IMR-90 (cell line): ENCODE measurements at places on chromosomes 5 and 9. TPM values are rescaled to one million over a fixed set of nuclear protein-coding genes. Genes with fewer than 3 reads are reported as not detected.

DNA sequence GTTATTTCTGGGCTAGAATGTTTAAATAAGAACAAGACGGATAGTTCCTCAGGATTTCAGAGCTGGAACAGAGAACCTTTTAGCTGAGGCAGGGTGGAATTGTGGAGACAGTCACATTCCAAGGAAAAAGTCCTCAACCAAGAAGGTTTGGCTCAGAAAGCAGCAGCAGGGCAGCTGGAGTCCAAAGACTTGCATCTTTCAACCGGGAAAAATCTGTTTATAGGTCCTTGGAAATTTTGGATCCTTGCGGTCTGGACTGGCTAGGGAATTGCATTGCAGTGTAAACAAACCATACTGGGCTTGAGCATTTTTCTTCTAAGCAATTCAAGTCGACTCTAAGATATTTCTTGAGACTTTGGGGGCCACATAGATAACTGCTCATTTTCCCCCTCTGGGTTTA, 40.8 kb upstream of the HMHB1 start:
- no peaks in the 10 kb centered on the region for H3K36me3 ChIP-seq
- H3K27me3 ChIP-seq: no peaks in the 10 kb centered on the region
- H3K4me3 ChIP-seq: no peak overlapping the region
- peaks cover 9% of the 10 kb centered on the region for H3K4me1 ChIP-seq

DNA sequence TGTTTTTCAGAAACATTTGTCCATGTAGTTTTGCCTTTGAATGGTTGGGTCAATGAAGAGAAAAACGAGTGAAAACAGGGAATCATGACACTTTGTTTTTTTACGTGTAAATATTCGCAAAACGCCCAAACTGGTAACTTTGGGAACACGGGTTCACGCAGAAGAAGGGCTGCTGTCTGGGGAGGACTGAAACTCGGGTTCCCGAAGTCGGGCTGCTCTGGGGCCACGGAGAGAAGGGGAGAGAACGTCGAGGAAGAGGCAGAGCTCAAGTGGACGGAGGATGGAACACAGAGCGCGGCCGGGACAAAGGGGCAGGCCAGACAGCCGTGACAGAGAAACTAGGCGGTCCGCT, 478 bp upstream of the SETD9 start:
- peak overlapping the region; percentile 79 for H3K27ac ChIP-seq
- DNase-seq: no peak
- peak overlapping the region; percentile 91 for H3K4me3 ChIP-seq
- no peaks in the 10 kb centered on the region for H3K36me3 ChIP-seq
- no peaks in the 10 kb centered on the region for H3K27me3 ChIP-seq

DNA sequence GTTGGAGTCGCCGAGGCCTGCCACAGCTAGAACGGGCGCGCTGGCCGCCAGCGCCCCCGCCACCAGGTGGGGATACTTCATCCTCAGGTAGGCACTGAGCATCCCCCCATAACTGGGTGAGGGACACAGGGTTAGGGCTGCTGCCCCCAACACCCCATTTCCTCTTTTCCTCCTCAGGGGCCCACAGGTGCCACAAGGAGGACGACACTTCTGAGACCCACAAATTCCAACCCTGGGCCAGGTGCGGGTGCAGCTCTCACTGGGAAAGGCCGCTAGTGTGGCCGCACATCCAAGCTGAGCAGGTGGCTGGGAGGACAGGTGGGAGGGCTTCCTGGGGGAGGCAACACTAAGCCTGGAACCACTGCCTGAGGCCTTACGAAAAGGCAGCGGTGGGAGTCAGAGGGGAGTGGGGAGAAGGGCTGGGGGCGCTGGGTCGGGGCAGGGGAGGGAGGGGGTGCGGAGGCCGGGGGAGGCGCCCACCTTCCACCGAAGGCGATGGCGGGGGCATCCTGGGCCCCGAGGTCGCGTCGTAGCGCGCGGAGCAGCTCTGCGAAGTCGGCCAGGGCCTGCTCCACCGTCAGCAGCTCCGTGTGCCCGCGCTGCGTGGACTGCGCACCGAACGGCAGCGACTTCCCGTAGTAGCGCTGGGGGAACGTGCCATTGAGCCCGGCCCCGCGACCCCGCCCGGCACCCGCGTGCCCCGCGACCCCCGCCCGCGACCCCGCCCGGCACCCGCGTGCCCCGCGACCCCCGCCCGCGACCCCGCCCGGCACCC, 961 bp downstream of the DPP7 start:
- no peak overlapping the region; the same call in 1 of the 2 replicates for H3K27ac ChIP-seq
- H3K36me3 ChIP-seq: peaks cover 33% of the 10 kb centered on the region
- peaks cover 6% of the 10 kb centered on the region for H3K4me1 ChIP-seq
- no peaks in the 10 kb centered on the region for H3K27me3 ChIP-seq
- no peak for DNase-seq
- peak overlapping the region; percentile 48 for H3K4me3 ChIP-seq

- peaks cover 44% of the 10 kb centered on the region for H3K4me1 ChIP-seq
- no peaks in the 10 kb centered on the region for H3K27me3 ChIP-seq
- no peak overlapping the region for H3K4me3 ChIP-seq
- no peak overlapping the region for H3K27ac ChIP-seq
- DNase-seq: no peak
- H3K36me3 ChIP-seq: peaks cover 33% of the 10 kb centered on the region
Observed at GRCh38 chr9:95028853-95029219, 288.7 kb downstream of the FANCC start.

- no peaks in the 10 kb centered on the region for H3K36me3 ChIP-seq
- H3K4me1 ChIP-seq: peaks cover 13% of the 10 kb centered on the region
Observed at GRCh38 chr5:142722146-142722545, 36.3 kb upstream of the FGF1 start.

- H3K4me3 ChIP-seq: no peak overlapping the region
- H3K4me1 ChIP-seq: peaks cover 2% of the 10 kb centered on the region; the same call in 1 of the 2 replicates
- peaks cover 37% of the 10 kb centered on the region for H3K27me3 ChIP-seq
- no peaks in the 10 kb centered on the region for H3K36me3 ChIP-seq
- H3K27ac ChIP-seq: no peak overlapping the region
- DNase-seq: no peak
Observed at GRCh38 chr5:172533399-172534228, 79.3 kb upstream of the SH3PXD2B start.

DNA sequence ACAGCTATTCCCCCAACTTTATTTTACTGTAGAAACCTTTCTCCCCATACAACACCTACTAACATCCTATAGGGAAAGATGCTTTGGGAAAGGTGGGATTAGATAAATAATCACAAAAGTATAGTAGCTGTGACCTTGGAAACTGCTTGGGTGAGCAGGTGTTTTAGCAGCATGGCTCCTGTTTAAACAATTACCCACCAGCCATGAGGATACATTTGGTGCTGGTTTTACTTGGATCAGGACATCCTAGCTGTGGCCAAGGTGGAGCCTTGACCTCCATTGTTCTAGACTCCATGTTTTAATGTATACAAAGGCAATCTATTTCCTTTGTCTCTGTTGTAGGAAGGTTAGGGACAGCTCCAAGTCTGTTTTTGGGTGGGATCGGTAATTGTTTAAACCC, 56.8 kb upstream of the ALDH1B1 start:
- no peak overlapping the region for H3K27ac ChIP-seq
- peaks cover 39% of the 10 kb centered on the region for H3K27me3 ChIP-seq
- peaks cover 5% of the 10 kb centered on the region; the same call in 1 of the 2 replicates for H3K4me1 ChIP-seq
- H3K36me3 ChIP-seq: no peaks in the 10 kb centered on the region

GRCh38 chr5:175003531-175003930, 279.1 kb downstream of the MSX2 start:
- H3K27me3 ChIP-seq: no peaks in the 10 kb centered on the region
- DNase-seq: no peak
- no peaks in the 10 kb centered on the region for H3K4me1 ChIP-seq
- H3K36me3 ChIP-seq: no peaks in the 10 kb centered on the region
- H3K27ac ChIP-seq: no peak overlapping the region

DNA sequence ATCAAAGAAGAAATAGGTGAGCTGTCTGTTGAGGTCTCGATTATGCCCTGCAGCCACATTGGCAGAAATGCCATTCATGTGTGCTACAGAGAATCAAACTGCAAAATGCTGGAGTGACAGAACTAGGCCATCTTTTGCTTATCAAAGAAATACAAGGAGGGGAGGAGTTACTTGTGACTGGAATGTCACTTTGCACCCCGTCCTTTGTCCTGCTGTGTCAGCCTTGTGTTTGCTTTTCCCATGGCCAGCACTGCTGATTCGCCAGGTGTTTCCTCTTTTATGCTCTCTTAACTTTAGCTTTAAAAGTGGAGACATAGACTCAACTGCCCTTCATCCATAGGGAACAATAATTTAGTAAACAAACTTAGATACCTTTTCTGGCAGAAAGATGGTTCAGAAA, 54.3 kb downstream of the SLC46A2 start:
- no peaks in the 10 kb centered on the region for H3K4me1 ChIP-seq
- DNase-seq: no peak
- peaks cover 21% of the 10 kb centered on the region for H3K36me3 ChIP-seq
- H3K4me3 ChIP-seq: no peak overlapping the region
- no peaks in the 10 kb centered on the region for H3K27me3 ChIP-seq

GRCh38 chr5:3385991-3386519, 209.6 kb upstream of the IRX1 start:
- no peaks in the 10 kb centered on the region for H3K27me3 ChIP-seq
- no peak overlapping the region for H3K4me3 ChIP-seq
- H3K36me3 ChIP-seq: no peaks in the 10 kb centered on the region
- no peaks in the 10 kb centered on the region for H3K4me1 ChIP-seq
- no peak overlapping the region for H3K27ac ChIP-seq

GRCh38 chr5:103119070-103119764, 721 bp downstream of the GIN1 start:
- DNase-seq: peak; percentile 13
- no peaks in the 10 kb centered on the region for H3K36me3 ChIP-seq
- H3K4me1 ChIP-seq: no peaks in the 10 kb centered on the region
- peak overlapping the region; percentile 86 for H3K27ac ChIP-seq

GRCh38 chr5:6734243-6734700, 21.0 kb downstream of the TENT4A start:
- peak; percentile 56 for DNase-seq
- no peak overlapping the region for H3K4me3 ChIP-seq
- H3K27ac ChIP-seq: peak overlapping the region; percentile 77
- H3K4me1 ChIP-seq: peaks cover 37% of the 10 kb centered on the region
- no peaks in the 10 kb centered on the region for H3K27me3 ChIP-seq

DNA sequence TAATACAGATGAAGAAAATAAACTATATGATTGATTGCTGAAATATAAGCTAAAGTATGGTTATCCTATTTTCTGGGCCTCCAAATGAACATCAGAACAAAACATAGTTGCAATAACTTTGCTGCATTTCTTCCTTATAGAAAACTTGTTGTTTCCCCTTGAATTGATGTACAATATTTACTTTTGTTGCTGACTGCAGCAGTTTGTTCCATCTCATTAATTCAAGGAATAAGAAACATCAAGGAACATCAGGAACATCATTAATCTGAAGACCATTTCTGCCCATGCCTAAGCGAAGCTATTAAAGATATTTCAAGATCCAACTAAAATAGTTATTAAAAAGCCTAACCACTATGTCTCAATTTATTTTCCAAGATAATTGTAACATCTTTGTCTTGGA, 363.6 kb upstream of the EDIL3 start:
- H3K36me3 ChIP-seq: no peaks in the 10 kb centered on the region
- no peaks in the 10 kb centered on the region for H3K4me1 ChIP-seq
- no peaks in the 10 kb centered on the region for H3K27me3 ChIP-seq
- no peak overlapping the region for H3K4me3 ChIP-seq

DNA sequence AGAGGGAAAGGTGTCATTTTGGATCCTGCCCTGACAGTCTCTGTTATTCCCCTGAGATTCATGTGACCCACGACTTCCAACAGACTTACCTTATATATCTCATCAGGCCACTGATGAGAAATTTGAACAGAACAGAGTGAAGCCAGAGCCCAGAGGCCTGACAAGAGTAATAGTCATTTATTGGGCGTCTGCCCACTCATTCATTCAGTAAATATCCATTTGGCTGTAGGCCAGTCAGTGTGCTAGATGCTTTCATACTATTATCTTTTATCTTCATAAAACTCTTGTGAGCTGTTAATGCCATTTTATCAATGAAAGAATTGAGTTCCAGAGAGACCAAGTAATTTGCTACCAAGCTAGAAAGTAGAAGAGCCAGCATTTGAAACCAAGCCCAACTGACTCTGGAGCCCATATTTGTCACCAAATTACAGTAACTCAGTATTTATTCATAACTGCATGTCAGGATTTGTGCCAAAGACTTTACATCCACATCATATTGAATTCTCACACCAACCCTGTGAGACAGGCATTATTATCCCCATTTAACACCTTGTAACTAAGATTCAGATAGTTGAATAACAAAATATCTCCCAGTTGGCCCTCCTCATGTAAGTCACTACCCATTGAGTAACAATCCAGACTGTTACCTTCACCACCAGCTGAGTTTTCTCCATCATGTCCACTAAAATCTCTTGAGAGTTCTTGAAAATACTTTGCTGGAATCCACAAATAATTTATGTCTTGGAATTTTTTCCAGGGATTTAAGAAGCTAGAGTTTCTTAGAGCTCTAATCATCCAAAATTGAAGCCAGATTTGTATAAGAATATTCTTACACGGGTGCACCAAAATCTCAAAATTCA, 2.5 kb downstream of the PTPDC1 start:
- H3K27ac ChIP-seq: no peak overlapping the region
- no peaks in the 10 kb centered on the region for H3K36me3 ChIP-seq
- H3K4me1 ChIP-seq: peaks cover 7% of the 10 kb centered on the region
- no peaks in the 10 kb centered on the region for H3K27me3 ChIP-seq

GRCh38 chr9:93387791-93388190, 63.7 kb upstream of the FAM120A start:
- H3K27me3 ChIP-seq: no peaks in the 10 kb centered on the region
- DNase-seq: no peak
- H3K4me1 ChIP-seq: no peaks in the 10 kb centered on the region
- no peak overlapping the region for H3K4me3 ChIP-seq

The PCDHGA3 gene
- 1.4 and 1.7 TPM in 2 replicates for total RNA-seq

The ORM2 gene
- total RNA-seq: not detected in 2 replicates

The SPINK5 gene
- total RNA-seq: not detected in 2 replicates

The RELL2 gene
- 2.2 TPM in 2 replicates for total RNA-seq

The IL9 gene
- total RNA-seq: not detected in 2 replicates

The OR1N1 gene
- total RNA-seq: not detected in 2 replicates

The BTNL9 gene
- not detected in 2 replicates for total RNA-seq

The FGF1 gene
- 7.7 and 8.1 TPM in 2 replicates for total RNA-seq
